Activated CD4-positive, alpha-beta memory T cell treated with anti-CD3 and anti-CD28 coated beads for 36 hours (primary cell): ENCODE measurements at places on chromosomes 12 and 14.

- H3K36me3 ChIP-seq: no peaks in the 10 kb centered on the region
- H3K27ac ChIP-seq: no peak overlapping the region
- peaks cover 11% of the 10 kb centered on the region for H3K27me3 ChIP-seq
- DNase-seq: no peak
- H3K4me3 ChIP-seq: no peak overlapping the region
- H3K4me1 ChIP-seq: no peaks in the 10 kb centered on the region
Observed at GRCh38 chr14:101167428-101167827, 263.9 kb upstream of the RTL1 start.

DNA sequence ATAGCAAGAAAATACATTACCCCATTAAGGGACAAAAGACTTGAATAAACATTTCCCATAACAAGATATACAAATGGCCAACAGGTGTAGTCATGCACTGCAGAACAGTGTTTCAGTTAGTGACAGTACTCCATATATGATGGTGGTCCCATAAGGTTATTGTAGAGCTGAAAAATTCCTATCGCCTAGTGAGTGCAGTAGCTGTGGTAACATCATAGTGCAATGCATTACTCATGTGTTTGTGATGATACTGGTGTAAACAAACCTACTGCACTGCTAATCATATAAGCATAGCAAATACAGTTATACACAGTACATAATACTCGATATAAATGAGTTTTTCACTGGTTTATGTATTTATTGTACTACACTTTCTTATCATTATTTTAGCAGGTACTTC, 168.7 kb downstream of the C12orf75 start:
- H3K27ac ChIP-seq: no peak overlapping the region
- no peaks in the 10 kb centered on the region for H3K36me3 ChIP-seq
- H3K27me3 ChIP-seq: peaks cover 10% of the 10 kb centered on the region
- no peak for DNase-seq
- H3K4me1 ChIP-seq: no peaks in the 10 kb centered on the region

DNA sequence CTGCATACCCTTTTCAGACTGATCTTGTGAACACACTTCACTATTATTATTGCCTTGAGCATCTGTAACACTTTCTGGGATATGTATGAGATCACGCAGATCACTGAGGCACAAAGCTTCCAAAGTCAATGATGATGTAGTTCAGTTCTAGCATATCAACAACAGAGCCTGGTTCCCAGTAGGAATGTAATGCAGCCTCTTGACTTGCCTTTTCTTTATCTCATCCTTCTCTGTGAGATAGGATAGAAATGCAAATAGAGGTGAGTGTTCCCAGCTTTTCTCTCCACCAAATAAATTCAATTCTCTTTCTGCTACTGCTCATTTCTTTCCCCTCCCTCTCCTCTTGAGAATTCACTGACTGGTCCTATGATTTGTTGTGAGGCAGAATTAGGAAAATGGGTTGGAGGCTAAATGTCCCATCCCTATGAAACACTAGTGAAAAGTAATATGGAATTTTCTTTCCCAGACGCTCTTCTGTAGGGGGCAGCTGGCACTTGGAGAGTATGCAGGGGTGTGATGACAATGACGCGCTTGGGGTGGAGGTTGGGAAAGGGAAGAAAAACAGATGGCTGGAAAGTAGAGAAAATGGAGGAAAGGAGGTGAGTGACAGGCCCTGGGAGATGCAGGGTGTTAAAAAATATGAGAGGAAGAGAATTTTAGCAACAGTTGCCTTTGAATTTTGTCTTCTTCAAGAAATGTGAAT, 96.0 kb upstream of the TMTC1 start:
- H3K27me3 ChIP-seq: no peaks in the 10 kb centered on the region
- no peak overlapping the region for H3K4me3 ChIP-seq
- H3K36me3 ChIP-seq: no peaks in the 10 kb centered on the region
- H3K27ac ChIP-seq: no peak overlapping the region
- no peak for DNase-seq

GRCh38 chr12:42780671-42781070, 191.1 kb upstream of the PRICKLE1 start:
- H3K36me3 ChIP-seq: no peaks in the 10 kb centered on the region
- DNase-seq: no peak
- no peaks in the 10 kb centered on the region for H3K27me3 ChIP-seq

DNA sequence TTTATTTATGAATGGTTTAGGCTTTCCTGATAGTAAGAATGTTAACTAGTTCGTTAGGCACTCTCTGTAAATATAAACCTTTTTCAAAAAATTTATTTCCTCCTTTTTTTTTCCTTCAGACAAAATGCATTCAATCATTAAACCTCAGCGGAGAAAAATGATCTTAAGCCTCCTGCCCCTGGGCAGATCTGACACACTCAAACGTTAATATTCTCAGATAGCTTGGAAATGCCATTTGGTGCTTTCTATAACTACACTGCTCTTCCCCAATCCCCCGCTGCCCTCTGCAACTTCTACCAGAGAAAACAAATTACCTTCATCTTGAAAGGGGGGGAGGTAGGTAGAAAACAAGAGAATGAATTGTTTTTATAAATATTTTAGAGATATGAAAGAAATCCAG, 521.2 kb downstream of the MED13L start:
- H3K27ac ChIP-seq: no peak overlapping the region
- H3K27me3 ChIP-seq: peaks cover 4% of the 10 kb centered on the region
- H3K4me1 ChIP-seq: no peaks in the 10 kb centered on the region
- no peaks in the 10 kb centered on the region for H3K36me3 ChIP-seq

- no peaks in the 10 kb centered on the region for H3K36me3 ChIP-seq
- no peak overlapping the region for H3K4me3 ChIP-seq
- H3K27me3 ChIP-seq: no peaks in the 10 kb centered on the region
- peaks cover 4% of the 10 kb centered on the region for H3K4me1 ChIP-seq
Observed at GRCh38 chr12:89544681-89545184, 18.9 kb upstream of the POC1B start.

DNA sequence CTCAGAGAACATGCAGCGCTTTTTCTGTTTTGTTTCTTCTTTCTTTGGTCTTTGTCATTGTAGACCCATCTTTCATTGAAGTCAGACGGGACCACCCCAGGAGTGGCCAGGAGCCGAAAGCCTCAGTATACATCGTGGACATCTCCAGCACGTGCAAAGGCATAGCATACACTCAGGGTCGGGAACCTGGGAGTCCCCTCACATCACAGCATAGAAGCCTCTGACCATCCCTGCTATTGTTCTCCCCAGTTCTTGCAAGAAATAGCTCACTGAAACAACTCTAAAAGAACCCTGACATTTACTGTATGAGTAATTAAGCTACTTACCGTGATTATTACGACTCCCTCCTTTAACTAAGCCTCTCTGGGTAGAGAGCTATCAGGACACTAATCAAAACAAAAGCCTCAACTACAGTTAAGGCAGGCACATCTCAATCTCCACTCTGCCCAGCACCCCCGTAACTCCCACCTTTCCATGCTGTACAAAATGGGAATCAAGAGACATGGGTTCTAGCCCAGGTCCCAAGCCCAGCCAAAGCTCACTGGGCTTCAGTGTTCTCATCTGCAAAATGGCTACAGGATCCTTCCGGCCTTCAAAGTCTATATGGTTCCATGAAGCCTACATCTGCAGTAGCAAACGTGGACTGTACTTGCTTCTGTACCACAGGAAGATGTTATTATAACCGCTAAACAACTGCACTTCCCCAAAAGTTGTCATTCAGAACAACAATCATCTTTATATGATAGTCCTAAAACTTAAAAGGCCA, 6.7 kb downstream of the CCDC88C start:
- H3K27ac ChIP-seq: peak overlapping the region; percentile 93
- peaks cover 58% of the 10 kb centered on the region for H3K36me3 ChIP-seq
- H3K4me3 ChIP-seq: peak overlapping the region; percentile 63
- peaks cover 87% of the 10 kb centered on the region for H3K4me1 ChIP-seq
- no peaks in the 10 kb centered on the region for H3K27me3 ChIP-seq

- peaks cover 62% of the 10 kb centered on the region for H3K4me1 ChIP-seq
- no peaks in the 10 kb centered on the region for H3K27me3 ChIP-seq
- peak overlapping the region; percentile 100 for H3K27ac ChIP-seq
- H3K36me3 ChIP-seq: peaks cover 43% of the 10 kb centered on the region
Observed at GRCh38 chr14:91413547-91414474, 3.8 kb downstream of the CCDC88C start.

DNA sequence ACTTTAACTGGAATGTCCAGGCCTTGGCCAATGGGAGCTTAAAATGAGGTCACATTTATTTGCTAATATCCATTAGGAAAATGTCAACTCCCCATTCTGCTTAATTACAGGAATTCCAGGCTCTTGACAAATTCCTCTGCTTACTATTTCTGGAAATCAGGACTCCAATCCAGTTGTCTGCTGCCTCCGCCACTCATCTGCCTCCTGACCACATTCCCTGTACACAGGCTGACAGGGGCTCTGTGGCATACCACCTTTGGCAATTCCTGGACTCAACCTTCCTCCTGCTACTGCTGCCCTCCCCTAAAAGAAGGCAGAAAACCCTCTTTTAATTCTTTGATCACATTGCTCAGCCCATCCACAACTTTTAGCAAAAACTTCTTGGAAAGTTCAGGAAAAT, 37.9 kb downstream of the KICS2 start:
- H3K4me1 ChIP-seq: peaks cover 7% of the 10 kb centered on the region
- H3K27me3 ChIP-seq: no peaks in the 10 kb centered on the region
- H3K36me3 ChIP-seq: peaks cover 9% of the 10 kb centered on the region
- H3K4me3 ChIP-seq: no peak overlapping the region
- H3K27ac ChIP-seq: no peak overlapping the region
- DNase-seq: no peak

DNA sequence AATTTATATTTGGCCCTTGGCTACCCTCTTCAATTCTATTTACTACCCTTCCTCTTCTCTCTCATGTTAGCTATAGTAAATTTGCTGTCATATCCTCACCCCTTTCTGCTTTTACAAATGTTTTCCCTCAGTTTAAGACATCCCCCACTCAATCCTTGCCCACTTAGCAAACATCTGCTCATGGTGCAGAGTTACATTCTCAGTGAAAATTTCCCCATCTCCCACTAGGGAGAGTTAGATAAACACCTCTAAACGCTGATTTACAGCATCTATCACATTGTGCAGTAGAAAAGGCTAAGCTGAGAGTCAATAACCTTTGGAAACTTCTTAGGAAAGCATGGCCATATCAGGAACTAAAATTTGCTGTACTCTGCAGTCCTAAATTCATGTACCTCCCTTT, 69.0 kb downstream of the DENND5B start:
- no peak for DNase-seq
- H3K27me3 ChIP-seq: peaks cover 7% of the 10 kb centered on the region
- H3K27ac ChIP-seq: no peak overlapping the region
- H3K4me1 ChIP-seq: no peaks in the 10 kb centered on the region
- no peaks in the 10 kb centered on the region for H3K36me3 ChIP-seq
- no peak overlapping the region for H3K4me3 ChIP-seq

- no peaks in the 10 kb centered on the region for H3K36me3 ChIP-seq
- H3K4me3 ChIP-seq: no peak overlapping the region
- no peaks in the 10 kb centered on the region for H3K4me1 ChIP-seq
- no peak for DNase-seq
Observed at GRCh38 chr14:52369305-52369801, 55.2 kb downstream of the PTGER2 start.

- no peaks in the 10 kb centered on the region for H3K4me1 ChIP-seq
- H3K4me3 ChIP-seq: no peak overlapping the region
- no peaks in the 10 kb centered on the region for H3K27me3 ChIP-seq
- H3K36me3 ChIP-seq: no peaks in the 10 kb centered on the region
- no peak for DNase-seq
- H3K27ac ChIP-seq: no peak overlapping the region
Observed at GRCh38 chr12:71216725-71217579, 59.2 kb upstream of the TSPAN8 start.

GRCh38 chr12:112792301-112792700, 753 bp downstream of the RPH3A start:
- H3K27me3 ChIP-seq: peaks cover 36% of the 10 kb centered on the region
- no peak overlapping the region for H3K4me3 ChIP-seq
- no peaks in the 10 kb centered on the region for H3K4me1 ChIP-seq
- H3K27ac ChIP-seq: no peak overlapping the region

GRCh38 chr14:89504602-89505313, 87.7 kb upstream of the FOXN3 start:
- H3K27me3 ChIP-seq: no peaks in the 10 kb centered on the region
- H3K4me3 ChIP-seq: no peak overlapping the region
- DNase-seq: peak; percentile 64
- peaks cover 47% of the 10 kb centered on the region for H3K4me1 ChIP-seq
- no peak overlapping the region for H3K27ac ChIP-seq
- H3K36me3 ChIP-seq: no peaks in the 10 kb centered on the region

DNA sequence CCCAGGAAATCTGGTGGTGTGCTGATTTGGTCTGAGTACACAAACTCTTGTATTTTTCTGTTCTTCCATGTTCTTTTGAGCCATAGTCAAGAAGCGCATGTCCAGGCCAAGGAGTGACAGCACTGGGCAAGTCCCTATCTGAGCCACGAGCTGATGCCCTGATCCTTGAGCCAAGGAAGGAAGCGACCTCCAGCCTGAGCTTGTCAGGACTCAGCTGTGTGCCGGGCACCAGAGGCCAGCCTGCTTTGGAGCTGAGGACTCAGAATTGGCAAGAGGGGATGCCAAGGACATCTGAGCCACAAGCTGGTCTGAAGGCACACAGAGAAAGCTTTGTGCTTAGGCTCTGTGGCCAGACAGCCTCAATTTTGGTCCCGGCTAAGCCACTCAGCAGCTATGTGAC, 52.6 kb downstream of the GALNT16 start:
- H3K4me3 ChIP-seq: no peak overlapping the region
- DNase-seq: no peak
- no peaks in the 10 kb centered on the region for H3K4me1 ChIP-seq
- H3K36me3 ChIP-seq: no peaks in the 10 kb centered on the region

- peaks cover 24% of the 10 kb centered on the region for H3K4me1 ChIP-seq
- H3K4me3 ChIP-seq: peak overlapping the region; percentile 95
- H3K36me3 ChIP-seq: peaks cover 9% of the 10 kb centered on the region
- no peaks in the 10 kb centered on the region for H3K27me3 ChIP-seq
Observed at GRCh38 chr12:49109641-49110463, 795 bp downstream of the LMBR1L start.

DNA sequence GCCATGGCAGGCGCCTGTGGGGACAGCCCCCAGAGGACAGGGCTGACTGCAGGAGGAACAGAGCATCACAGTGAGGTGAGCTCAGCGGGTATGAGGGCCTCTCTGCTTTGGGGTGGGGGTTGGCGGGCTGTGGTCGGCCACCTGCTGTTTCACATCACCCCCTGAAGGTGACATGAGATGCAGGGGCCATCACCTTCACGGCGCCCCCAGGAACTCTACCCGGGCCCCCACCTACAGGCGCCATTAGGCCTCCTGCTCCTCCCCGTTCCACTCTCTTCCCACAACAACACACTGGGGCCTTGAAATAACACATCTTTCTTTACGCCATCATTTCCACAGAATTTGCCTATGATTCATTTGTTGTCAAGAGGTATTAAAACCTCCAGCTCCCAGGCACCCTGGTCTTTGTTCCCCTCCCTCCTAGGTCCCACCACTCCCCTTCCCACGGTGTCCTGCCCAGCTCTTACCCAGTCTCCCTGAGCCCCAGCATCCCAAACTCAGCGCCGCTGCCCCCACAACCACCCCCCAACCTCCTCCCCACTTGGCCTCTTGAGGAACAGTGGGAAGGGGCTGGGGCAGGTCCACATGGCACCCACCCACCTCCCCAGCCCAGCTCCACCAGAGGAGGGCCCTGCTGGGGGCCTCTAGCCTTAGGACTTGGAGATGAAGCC, 12.7 kb upstream of the HDAC7 start:
- DNase-seq: peak; percentile 89
- H3K27me3 ChIP-seq: no peaks in the 10 kb centered on the region
- H3K4me3 ChIP-seq: peak overlapping the region; percentile 77
- peaks cover 83% of the 10 kb centered on the region for H3K4me1 ChIP-seq
- H3K27ac ChIP-seq: peak overlapping the region; percentile 98
- peaks cover 2% of the 10 kb centered on the region for H3K36me3 ChIP-seq

- no peaks in the 10 kb centered on the region for H3K36me3 ChIP-seq
- no peak overlapping the region for H3K4me3 ChIP-seq
- H3K27me3 ChIP-seq: no peaks in the 10 kb centered on the region
- H3K4me1 ChIP-seq: no peaks in the 10 kb centered on the region
- no peak for DNase-seq
- H3K27ac ChIP-seq: no peak overlapping the region
Observed at GRCh38 chr14:41986083-41986645, 379.5 kb downstream of the LRFN5 start.
